ENCODE measurements at places on chromosomes 5 and 9.

GRCh38 chr9:32497921-32498320, 28.1 kb downstream of the RIGI start:
- DNase-seq = no peak

- no peak for DNase-seq
These were observed 207.3 kb downstream of the SAXO1 start for GRCh38 chr9:18825656-18826170.

DNA sequence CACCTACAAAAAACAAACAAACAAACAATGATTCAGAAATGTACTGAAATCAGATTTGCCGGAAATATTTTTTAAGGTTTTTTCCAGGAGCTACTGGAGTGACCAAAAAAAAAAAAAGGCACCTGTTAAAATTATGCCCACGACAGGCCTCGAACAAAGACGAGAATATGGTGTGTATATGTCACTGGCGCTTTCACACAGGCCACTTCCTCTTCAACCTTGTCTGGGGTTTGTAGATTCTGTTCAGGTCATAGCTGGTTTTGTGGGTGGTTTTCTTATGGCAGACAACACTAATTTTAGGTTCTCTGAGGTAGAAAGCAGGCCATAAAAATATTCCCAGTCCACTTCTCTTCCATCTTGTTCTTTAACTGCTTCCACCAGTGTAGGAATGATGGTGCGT, 7.0 kb downstream of the NDUFB6 start:
- DNase-seq = no peak

- no peak for DNase-seq
These were observed 359.6 kb downstream of the DEPDC1B start for GRCh38 chr5:60340326-60340725.

- DNase-seq = no peak
These were observed 217.4 kb downstream of the SLIT3 start for GRCh38 chr5:169083394-169084018.

GRCh38 chr9:25964239-25964638, 286.0 kb upstream of the TUSC1 start:
- DNase-seq = peak; percentile 83

GRCh38 chr5:84603568-84604185, 219.0 kb upstream of the EDIL3 start:
- DNase-seq = no peak

- no peak for DNase-seq
These were observed 62.2 kb upstream of the GNA14 start for GRCh38 chr9:77710316-77710715.

- no peak for DNase-seq
These were observed 228.7 kb downstream of the YTHDC2 start for GRCh38 chr5:113742176-113742575.

- DNase-seq = no peak
These were observed 36.2 kb upstream of the CCDC180 start for GRCh38 chr9:97271292-97271691.

DNA sequence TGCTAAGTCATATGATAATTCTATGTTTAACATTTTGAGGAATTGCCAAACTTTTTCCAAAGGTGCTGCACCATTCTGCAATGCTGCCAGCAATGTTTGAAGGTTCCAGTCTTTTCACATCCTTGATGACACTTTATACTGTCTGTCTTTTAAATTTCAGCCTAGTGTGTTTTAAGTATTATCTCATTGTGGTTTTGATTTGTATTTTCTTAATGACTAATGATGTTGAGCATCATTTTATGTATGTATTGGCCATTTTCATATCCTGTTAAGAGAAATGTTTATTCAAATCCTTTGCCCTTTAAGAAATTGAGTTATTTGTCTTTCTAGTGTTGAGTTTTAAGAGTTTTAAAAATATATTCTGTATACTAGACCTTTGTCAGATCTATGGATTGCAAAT, 5.0 kb upstream of the TEX48 start:
- DNase-seq = no peak

GRCh38 chr9:87714819-87715218, 11.1 kb upstream of the CTSL start:
- no peak for DNase-seq

DNA sequence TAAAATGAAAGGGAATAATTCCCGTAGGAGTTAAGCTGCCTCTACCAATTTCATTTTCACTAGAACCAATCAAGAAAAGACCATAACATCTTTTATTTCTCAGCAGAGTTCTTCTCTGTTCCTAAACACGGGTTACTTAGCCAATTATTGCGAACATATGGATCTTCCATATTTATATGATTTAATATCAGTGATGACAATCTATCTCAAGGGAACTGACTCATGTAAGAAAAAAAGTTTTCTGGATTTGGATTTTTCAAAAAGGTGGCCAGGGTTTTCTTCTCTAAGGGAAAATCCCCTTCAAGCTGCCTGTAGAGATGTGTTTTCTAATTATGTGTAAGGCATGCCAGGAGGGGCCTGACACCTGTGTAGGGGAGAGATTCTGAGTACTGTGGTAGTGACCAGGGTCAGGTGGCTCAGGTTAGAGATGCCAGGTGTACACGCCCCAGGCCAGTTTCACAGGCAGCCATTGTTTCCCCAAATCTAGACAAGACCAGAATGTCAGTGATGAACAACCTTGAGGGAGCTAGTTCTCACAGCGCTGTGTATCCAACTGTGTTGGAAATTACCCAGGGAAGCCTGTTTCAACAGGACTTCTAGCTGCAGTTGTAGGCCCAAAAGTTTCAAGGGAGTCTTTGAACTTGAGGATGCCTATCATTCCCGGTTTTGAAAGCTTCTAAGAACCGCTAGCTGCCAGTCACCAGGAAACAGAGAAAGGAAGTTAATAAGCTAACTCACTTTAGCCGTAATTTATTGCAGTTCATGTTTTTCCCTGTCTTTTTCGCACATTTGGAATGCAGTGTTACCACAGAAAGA, 572.5 kb upstream of the RGMB start:
- no peak for DNase-seq

DNA sequence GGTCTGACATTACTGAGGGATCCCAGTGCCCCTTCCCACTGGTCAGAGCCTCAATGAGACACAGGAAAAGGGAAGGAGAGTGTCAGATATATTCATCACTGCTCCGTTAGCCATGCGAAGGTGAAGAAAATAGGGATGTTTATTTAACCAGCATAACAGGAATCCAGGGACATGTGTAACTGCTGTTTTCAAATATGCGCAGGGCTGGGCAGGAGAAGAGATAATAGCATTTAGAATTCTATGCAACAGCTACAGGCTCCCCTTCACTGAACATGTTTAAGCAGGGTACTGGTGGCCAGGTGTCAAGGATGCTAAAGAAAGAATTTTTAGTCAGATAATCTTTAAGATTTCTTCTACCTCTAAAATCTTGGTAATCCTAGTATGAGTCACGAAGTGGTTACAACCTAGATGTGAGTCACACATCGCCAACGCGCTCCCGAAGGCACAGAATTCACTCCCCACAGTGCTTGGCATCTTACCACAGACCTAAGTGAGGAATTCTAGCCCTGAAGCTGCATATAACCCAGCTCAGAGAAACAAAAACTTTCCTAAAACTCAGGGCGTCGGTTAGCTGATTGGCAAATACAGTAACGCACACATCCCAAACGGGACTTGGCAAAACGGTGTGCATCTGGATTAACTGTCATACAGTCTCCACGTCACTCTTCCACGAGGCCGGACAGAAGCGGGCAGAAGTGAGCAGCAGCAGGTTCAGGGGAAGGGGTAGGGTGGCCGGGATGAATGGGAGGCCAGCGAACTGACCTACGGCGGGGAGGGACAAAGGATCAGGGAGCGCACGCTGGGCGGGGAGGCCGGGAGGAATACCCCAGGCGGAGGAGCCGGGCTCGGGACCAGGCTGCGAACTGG, 1.1 kb downstream of the CTNNAL1 start:
- peak; percentile 21 for DNase-seq

Data from NCI-H446 (cell line).